ENCODE measurements at places on chromosomes 1 and 21.

- DNase-seq: no peak
These were observed 104.3 kb downstream of the PGBD5 start for GRCh38 chr1:230321741-230322420.

DNA sequence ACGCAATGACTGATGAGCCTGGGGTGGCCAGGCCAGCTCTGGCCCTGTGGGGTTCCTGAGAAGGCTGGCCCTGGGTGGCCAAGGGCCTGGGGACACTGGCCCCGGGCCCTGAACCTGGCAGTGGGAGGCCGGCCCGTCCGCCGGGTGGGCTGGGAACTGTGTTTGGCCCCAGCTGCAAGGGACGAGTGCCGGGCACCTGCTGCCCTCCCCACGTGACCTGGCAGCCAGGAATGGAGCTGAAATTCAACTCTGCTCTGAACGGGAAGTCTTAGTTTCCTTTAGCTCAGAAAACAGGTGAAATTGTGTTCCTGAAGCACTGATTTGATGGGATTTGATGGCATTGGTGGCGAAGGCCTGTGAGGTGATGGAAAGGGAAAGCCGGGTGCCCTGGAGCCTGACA, 8.2 kb upstream of the TTLL10 start:
- DNase-seq: no peak

DNA sequence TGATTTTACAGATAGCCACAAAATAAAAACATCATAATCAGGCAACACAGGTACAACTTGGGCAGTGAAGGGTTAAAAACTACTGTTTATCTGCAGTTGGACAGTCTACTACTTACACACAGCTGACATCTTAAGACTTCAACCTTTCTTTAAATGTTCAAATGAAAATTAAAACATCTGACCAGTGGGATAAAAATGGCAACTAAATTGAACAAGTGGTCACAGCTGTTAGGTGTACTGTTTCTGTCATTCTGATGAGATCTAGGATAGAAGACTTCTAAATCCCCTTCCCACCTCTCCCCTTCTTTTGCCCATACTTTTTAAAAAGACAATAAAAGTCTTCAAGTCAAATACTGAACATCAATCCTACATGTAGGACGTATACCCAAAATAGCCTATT, 56.2 kb downstream of the ENAH start:
- DNase-seq: no peak

- no peak for DNase-seq
These were observed 214.7 kb upstream of the EDN2 start for GRCh38 chr1:41698916-41699860.

DNA sequence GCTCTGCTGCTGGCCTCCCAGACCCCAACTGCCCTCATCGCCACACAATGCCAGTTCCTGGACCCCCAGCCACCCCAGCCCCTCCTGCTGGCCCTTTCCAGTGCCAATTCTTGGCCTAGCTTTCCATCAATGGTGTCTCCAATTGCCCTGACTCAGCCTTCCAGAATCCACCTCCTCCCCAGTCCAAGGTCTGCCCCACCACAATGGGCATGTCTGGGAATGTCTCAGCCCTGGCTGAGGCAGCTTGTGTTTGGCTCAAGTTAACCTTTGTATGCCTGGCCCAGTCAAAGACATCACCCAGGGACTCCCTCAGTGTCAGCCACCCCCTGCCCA, 16.4 kb downstream of the ALDH4A1 start:
- DNase-seq: no peak

DNA sequence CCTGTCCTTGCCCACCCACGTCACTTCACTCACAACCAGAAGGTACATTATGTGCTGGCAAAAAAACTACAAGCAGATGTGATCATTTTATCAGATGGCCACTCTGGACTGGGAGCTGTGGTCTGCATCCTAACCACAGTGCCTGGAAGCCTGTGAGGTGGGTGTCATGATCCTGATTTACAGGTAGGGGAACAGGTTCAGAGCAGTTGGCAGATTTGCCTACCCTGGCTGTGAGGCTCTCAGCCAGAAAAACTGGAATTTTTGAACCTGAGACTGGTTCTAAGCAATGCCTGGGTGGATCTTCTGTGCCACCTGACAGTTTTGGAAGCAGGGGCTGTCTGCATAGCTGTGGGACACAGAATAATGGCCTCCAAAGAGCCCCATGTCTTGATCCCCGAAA, 150.8 kb downstream of the SYF2 start:
- no peak for DNase-seq

DNA sequence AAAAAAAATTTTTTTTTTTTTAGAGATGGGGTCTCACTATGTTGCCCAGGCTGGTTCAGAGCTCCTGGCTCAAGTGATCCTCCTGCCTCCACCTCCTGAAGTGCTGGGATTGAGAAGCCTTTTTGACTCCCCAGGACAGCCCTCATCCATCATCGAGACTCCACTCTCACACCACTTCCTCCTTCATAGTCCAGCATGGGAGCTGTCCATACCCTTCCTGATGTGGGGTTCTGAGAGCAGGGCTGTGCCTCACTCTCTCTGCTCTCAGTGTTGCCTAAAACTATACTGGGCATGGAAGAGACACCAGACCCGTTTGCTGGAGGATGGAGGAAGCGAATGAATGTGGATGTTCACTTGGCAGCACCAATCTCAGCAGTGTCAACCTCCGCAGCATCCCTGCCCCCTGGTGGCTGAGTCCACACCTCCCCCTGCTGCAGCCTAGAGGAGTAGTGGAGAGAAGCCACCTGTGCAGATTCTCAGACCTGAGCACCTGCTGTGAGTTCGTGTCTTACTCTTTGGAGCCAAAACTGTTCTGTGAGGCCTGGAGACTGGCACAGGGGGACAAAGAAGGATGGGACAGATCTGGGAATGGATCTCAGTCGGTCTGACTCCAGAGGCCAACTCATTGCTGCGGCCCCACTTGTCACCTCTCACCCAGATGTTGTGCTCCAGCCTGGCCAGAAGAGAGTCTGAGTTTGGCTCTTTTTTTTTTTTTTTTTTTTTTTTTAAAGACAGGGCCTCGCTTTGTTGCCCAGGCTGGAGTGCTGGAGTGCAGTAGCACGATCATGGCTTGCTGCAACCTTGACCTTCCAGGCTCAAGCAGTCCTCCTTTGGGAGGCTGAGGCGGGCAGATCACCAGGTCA, 17.7 kb downstream of the TINAGL1 start:
- DNase-seq: peak; percentile 71

- no peak for DNase-seq
These were observed 10.7 kb upstream of the IFNAR1 start for GRCh38 chr21:33314111-33314510.

DNA sequence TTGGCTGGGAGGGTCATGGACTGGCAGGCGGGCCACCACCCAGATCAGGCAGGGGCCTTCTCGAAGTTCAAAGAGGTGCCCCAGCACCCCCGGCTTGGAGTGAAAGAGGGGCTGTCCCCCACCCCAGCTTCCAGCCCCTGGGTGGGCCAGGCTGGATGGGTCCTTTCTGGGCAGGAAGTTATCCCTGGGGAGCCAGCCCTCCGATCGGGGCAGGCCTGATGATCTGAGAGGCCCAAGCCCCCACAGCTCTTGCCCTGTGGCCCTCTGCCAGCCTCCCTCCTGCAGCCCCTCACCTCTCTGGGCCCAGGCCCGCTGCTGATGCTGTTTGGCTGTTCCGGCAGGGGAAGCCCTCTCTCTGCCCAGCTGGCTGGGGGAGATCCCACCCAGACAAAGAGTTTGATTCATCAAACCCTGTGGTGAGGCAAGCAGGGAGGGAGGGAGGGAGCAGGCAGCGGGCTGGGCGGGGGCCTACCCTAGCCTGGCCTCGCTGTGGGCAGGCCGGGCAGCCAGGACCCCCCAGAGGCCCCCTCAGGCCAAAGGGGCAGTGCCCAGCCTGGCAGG, 2.5 kb downstream of the ARHGEF19 start:
- DNase-seq: no peak

- peak; percentile 18 for DNase-seq
These were observed 8.2 kb upstream of the MAGOH start for GRCh38 chr1:53246261-53247134.

DNA sequence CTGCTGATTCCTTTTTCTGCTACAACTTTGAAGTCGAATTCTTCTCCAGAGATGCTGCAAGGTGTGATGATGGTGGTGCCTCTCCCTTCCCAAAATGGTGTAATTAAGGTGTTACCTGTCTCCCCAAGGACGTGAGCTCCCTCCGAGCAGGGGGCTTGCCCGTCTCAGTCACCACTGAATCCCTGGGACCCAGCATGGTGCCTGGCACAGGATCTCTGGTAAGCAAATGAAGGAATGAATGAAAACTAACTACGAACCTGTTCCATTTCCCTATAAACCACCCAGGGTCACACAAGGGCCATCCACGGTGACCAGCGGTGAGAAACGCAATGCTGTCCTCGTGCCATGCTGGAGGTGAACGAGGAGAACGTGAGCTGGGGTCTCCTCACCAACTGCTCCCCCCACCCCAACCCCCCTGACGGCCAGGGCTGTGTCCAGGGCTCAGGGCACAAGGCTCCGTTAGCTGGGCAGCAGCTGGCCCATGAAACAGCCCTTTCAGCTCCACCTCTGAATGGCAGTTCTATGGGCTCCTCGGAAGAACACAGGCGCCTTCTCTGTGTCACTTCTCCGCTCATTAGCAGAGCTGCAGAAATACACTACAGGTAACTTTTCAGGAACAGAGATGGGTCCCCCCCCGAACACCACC, 2.2 kb upstream of the MATN1 start:
- DNase-seq: no peak

GRCh38 chr1:236550961-236551851, 27.4 kb downstream of the LGALS8 start:
- DNase-seq: no peak

GRCh38 chr1:117001254-117001927, at the start of gene CD101:
TSS of gene CD101 (plus strand) at chr1:117001760. CDS start at chr1:117001818, 58 bp downstream.
- DNase-seq: no peak

DNA sequence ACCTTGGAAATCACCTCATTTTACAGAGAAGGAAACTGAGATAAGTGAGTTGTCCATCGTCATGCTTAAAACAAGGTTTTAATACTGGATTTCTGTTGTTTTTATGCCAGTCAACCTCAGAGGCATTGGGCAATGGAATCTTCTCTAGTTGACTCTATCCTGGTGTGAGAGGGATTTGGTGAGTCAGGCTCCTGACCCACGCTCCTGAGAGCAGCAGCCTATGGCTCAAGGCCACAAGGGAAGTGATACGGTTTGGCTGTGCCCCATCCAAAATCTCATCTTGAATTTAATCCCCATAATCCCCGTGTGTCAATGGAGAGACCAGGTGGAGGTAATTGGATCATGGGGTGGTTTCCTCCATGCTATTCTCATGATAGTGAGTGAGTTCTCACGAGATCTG, 90.1 kb downstream of the TLR5 start:
- DNase-seq: no peak

DNA sequence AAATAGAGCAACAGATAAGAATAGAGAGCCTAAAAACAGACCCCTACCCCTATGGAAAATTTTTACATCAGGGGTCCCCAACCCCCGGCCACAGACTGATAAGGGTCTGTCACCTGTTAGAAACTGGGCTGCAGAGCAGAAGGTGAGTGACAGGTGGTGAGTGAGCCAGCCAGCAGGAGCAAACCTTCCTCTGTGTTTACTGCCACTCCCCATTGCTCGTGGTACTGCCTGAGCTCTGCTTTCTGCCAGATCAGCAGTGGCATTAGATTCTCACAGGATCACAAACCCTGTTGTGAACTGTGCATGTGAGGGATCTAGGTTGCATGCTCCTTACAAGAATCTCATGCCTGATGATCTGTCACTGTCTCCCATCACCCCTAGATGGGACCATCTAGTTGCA, 174.1 kb downstream of the FOXD2 start:
- no peak for DNase-seq

- peak; percentile 24 for DNase-seq
These were observed 128.0 kb downstream of the ADAMTS1 start for GRCh38 chr21:26717146-26717739.

DNA sequence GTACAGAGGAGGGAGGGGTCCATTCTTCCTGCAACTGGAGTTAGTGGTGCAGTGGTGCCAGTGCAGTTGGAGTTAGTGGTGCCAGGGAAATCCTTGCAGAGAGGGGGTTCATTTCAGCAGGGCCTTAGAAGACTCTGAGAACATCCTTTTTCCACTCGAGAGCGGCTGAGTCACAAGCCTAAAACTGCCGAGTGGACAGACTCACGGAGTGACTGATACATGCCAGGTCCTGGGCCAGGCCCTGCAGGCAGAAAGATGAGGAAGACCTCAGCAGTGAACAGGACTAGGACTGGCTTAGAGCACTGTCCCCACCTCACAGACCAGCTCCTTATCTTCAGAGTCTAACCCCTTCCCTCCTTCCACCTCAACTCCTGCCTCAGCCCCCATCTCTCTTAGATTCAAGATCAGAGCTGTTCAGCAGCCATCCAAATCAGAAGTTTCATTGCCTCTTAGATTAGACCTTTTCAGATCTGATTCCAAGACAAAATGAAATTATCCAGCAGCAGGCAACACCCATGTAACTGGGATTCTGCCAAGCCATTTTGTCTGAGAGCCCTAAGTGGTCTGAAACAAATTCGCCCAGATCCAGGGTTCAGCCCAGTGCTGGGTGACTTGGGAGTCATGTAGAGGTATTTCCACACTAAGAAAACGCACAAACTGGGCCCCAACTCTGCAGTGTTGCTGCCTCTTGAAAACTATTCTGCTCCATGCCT, 12.7 kb upstream of the IKBKE start:
- no peak for DNase-seq

DNA sequence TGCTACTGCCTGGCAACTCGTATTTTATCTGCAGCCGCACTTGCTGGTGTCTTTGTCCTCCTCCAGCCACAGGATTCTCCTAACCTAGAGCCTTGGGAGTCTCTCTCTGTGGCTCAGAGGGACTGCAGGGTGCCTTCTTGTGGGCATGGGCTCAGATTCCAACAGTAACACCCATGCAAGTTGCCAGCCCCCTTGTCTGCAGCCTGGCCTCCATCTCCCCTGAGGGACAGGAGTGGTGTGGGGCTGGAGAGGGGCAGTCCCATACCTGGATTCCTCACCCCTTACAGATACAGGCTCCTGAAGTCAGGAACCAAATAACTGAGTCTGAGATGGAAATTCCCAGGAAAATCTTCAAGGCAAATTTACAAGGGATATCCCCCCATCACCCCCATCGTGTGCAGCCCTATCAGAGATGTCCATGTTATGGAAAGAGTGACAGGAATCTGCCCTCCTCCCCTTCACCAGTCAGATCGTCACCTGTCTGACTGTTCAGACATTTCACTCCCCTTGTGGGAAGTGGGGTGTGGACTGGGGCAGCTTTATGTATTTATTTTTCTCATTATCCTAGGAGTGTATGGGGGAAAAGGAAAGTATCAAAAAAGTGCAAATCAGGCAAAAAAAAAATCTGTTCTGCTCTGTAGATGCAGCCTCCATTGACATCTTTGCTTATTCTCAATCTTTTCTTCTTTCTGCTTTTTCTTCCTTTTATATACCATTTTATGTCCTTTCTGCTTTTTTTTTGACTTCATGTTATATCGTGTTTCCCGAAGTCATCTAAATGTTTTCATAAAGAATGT, 70.8 kb downstream of the MAN1C1 start:
- no peak for DNase-seq

Data from OCI-LY7 (cell line).